ENCODE measurements at places on chromosomes 6 and 20.

DNA sequence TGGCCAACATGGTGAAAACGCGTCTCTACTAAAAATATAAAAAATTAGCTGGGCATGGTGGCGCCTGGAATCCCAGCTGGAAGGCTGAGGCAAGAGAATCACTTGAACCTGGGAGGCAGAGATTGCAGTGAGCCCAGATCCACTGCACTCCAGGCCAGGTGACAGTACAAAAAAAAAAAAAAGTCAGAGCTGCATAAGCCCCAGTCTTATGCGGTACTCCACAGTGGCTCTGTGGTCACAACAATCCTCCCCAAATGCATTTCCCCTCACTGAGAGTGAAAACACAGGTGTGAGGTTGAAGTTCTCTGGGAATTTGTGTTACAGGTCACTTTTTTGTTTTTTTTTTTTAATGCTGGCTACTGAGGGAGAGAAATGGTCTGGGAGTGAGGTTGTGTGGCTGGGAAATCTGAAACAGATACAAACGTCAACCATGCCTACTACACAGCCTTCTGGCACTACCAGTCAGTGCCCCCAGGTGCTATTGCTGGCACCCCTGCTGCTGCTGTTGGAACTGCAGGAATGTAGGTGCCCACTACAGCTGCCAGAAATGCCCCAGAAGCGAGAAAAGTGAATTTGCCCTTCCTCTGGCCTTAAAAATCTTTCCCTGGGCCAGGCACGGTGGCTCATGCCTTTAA lies 5.7 kb downstream of the MRPS26 start:
- no peak for DNase-seq

DNA sequence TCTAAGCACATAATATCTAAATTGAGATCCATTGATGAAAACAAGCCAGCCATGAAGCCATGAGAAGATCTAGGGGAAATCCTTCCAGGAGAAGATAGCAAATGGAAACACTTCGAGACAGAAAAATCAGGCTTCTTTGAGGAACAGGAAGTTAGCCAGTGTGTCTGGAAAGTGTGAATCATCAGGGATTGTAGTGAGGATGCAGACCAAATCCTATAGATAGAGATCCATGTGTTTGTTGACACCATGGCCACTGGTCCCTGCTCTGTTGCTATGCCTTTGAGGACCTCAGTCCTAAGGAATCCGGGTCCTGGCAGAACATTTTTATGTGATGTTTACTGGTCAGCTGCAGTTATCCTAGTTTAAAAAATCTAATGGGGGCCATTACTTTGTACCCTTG lies 6.6 kb upstream of the ELOVL2 start:
- no peak for DNase-seq

- no peak for DNase-seq
Observed at GRCh38 chr20:51423290-51423667, 119.2 kb downstream of the NFATC2 start.

DNA sequence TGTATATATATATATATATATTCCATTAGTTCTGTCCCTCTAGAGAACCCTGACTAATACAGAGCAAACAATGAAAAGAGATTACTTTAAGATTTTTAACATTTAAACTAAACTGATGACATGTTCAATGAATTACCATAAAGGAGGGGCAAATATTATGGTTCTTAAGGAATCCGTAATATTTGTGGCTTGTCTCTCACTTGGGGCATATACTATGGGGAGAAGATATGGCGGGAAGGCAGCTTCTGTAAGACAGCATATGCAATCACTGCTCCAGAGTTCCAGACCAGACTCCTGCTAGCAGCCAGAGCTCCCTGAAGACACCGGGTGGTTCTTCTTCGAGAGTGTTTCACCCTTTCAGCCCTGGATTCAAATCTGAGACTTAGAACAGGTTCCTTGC lies 321.1 kb upstream of the NT5E start:
- DNase-seq: no peak

DNA sequence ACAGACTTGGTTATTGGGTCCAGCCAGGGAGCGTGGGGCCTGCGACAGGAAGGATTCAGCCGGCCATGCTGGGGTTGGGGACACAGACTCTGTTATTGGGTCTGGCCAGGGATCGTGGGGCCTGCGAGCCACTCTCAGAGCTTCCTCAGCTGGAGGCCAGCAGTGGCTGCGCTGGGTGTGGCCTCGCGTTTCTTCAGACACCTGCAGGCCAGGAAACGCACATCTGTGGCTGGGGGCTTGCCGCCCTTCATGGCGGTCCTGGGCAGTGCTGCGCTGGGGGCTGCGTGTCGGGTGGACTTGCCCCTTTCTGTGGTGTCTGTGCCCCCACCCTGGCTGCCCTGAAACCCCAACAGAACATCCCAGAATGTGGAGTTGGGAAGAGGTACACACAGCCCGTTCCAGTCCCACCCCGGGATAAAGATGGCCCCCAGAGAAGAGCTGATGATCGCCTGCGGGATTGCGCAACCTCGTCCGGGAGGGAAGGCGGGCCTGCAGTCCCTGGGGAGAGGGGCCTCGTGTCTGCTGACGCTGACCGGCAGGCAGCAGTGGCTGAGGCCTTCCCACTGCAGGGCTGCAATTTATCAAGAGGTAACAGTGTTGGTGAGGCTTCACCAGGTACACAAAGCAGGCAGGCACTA lies 16.9 kb upstream of the MTG2 start:
- DNase-seq: no peak

- no peak for DNase-seq
Observed at GRCh38 chr6:10272591-10272990, 142.3 kb downstream of the TFAP2A start.

DNA sequence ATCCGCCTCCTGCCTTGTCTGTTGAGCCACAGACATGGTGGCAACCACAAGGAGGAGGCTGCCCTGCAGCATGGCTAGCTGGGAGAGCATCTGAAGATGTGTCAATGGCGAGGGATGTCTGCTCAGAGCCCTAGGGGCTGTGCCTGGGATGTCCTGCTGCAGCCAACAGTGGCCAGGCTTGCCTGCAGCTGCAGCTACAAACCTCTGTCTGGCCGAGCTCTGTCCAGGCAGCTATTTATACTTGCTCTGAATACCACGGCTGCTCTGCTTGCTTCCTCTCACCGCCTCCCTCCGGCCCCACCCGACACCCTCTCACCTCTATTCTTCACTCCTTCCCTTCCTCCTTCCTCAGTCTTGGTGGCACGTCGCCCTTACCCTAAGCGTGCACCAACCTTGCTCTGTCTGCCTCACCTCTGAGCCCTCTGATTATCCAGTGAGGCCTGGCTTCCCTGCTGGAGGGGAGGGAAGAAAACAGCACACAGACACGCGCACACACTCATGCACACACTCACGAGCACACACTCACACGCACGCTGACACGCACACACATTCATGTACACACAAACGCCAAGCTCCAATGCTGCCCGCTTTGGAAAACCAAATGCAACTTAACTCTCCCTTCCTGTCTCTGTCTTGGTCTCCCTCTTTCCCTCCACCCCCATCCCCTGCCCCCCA lies at the start of gene ANGPT4:
Gene ANGPT4 (minus strand): TSS at position 210 of the 675 bp plus-strand sequence. CDS start 120 bp downstream, at position 90.
- no peak for DNase-seq

GRCh38 chr6:44128020-44128917 lies 915 bp downstream of the TMEM63B start:
- DNase-seq: no peak

- no peak for DNase-seq
Observed at GRCh38 chr20:16974080-16974854, 226.1 kb downstream of the OTOR start.

GRCh38 chr20:51374456-51374830 lies 168.1 kb downstream of the NFATC2 start:
- DNase-seq: no peak

- DNase-seq: no peak
Observed at GRCh38 chr20:5550733-5551529, 199.3 kb upstream of the SHLD1 start.

- DNase-seq: no peak
Observed at GRCh38 chr6:139278190-139278589, 13.6 kb downstream of the TXLNB start.

DNA sequence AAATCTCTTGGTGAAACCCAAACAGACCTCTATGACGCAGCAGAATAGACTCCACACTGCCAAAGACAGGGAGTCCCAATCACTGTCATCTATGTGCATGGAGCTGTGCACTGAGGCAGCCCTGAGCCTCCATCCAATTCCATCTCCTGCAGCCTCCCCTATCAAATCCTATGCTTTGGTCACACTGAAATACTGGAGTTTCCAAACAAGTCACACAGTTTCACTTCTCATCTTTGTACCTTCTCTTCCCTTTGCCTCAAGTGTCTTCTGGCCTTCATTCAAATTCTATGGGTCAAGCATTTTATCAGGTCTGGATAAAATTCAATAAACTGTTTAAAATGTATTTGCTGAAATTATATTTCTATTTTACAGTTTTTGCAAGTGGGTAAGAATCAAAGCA lies 38.5 kb downstream of the FBXL4 start:
- no peak for DNase-seq

- no peak for DNase-seq
Observed at GRCh38 chr6:142088858-142089216, 43.9 kb upstream of the GJE1 start.

GRCh38 chr6:53347250-53347920 lies 1.4 kb downstream of the ELOVL5 start:
- no peak for DNase-seq

DNA sequence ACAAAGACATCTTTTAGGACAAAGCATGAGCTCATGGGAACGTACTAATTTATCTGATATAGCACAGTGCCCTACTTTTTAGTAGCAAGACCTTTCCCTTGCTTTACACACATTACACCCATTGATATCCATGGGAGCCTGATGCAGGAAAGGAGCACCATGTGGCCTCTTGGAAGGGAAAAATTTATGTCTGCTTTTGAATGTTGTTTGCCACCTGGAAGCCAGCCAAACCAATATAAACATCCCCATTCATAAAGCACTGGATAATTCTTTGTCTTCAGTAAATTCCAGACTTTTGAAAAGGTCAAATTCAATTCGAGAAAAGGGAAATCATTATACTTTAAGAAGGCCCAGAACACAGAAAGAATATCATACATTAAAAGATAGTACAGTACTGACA lies 152.3 kb upstream of the BEND6 start:
- no peak for DNase-seq

Data from stimulated activated CD8-positive, alpha-beta memory T cell treated with anti-CD3 and anti-CD28 coated beads, Interleukin-2, amount 100 ng/mL, for 1 hour (primary cell).